Smooth muscle cell of trachea (primary cell): ENCODE measurements at places on chromosomes 4 and X. TPM values are rescaled to one million over a fixed set of nuclear protein-coding genes. Genes with fewer than 3 reads are reported as not detected.

C4orf51 gene
- not detected in 2 replicates for total RNA-seq

STX18 gene
- 23.8 and 37.1 TPM in 2 replicates for total RNA-seq

SMIM31 gene
- not detected in 2 replicates for total RNA-seq

DDIT4L gene
- total RNA-seq, result 6.1 and 6.5 TPM in 2 replicates

FAM9C gene
- total RNA-seq, result under 0.01 TPM in 1 of 2 replicates, not detected in the other

DRP2 gene
- total RNA-seq, result 2.0 and 2.3 TPM in 2 replicates

CXCL9 gene
- not detected in 2 replicates for total RNA-seq

ZFP92 gene
- total RNA-seq, result under 0.01 and 0.33 TPM in 2 replicates

TRPC3 gene
- total RNA-seq, result 0.44 and 0.50 TPM in 2 replicates

SUV39H1 gene
- total RNA-seq, result 2.3 and 8.3 TPM in 2 replicates

IL1RAPL1 gene
- total RNA-seq, result 1.2 and 1.9 TPM in 2 replicates

TAB3 gene
- total RNA-seq, result 11.1 and 11.7 TPM in 2 replicates

OCRL gene
- total RNA-seq, result 17.9 and 19.8 TPM in 2 replicates

RBMXL3 gene
- total RNA-seq, result not detected in 2 replicates

TXK gene
- under 0.01 and 0.17 TPM in 2 replicates for total RNA-seq

TRIML2 gene
- 0.33 TPM in 1 of 2 replicates, not detected in the other for total RNA-seq

PDE6B gene
- total RNA-seq, result 1.5 TPM in 1 of 2 replicates, not detected in the other

SPATA4 gene
- total RNA-seq, result 0.15 and 0.17 TPM in 2 replicates

USP17L18 gene
- not detected in 2 replicates for total RNA-seq

LRCH2 gene
- total RNA-seq, result 6.9 and 11.9 TPM in 2 replicates

SPOCK3 gene
- 0.17 and 0.44 TPM in 2 replicates for total RNA-seq

FABP2 gene
- not detected in 2 replicates for total RNA-seq

AMTN gene
- not detected in 2 replicates for total RNA-seq

FAM9B gene
- total RNA-seq, result not detected in 2 replicates

TEX13D gene
- not detected in 2 replicates for total RNA-seq

F9 gene
- under 0.01 TPM in 1 of 2 replicates, not detected in the other for total RNA-seq

GPRASP1 gene
- total RNA-seq, result 4.2 and 5.6 TPM in 2 replicates

BEND4 gene
- total RNA-seq, result not detected in 2 replicates

SPACA5 gene
- total RNA-seq, result not detected in 2 replicates

SH3RF1 gene
- 18.7 and 21.7 TPM in 2 replicates for total RNA-seq

MAGEC3 gene
- total RNA-seq, result not detected in 2 replicates

CTAG1B gene
- total RNA-seq, result not detected in 2 replicates

REELD1 gene
- total RNA-seq, result not detected in 2 replicates

GLRA3 gene
- under 0.01 TPM in 1 of 2 replicates, not detected in the other for total RNA-seq

MAGEB10 gene
- 0.17 TPM in 1 of 2 replicates, not detected in the other for total RNA-seq

GPR143 gene
- total RNA-seq, result not detected in 2 replicates

MAOB gene
- 2.5 and 7.7 TPM in 2 replicates for total RNA-seq

PAGE2B gene
- not detected in 2 replicates for total RNA-seq

ARX gene
- not detected in 2 replicates for total RNA-seq

EPHA5 gene
- total RNA-seq, result 4.5 and 4.7 TPM in 2 replicates

GPC4 gene
- 0.33 and 0.87 TPM in 2 replicates for total RNA-seq

ITIH6 gene
- not detected in 2 replicates for total RNA-seq

SSX4B gene
- not detected in 2 replicates for total RNA-seq

GAB1 gene
- 12.1 and 12.5 TPM in 2 replicates for total RNA-seq

SUPT20HL2 gene
- total RNA-seq, result not detected in 2 replicates

EGFL6 gene
- total RNA-seq, result under 0.01 TPM in 1 of 2 replicates, not detected in the other

PPEF1 gene
- total RNA-seq, result not detected in 2 replicates

CLDN22 gene
- not detected in 2 replicates for total RNA-seq

PCYT1B gene
- total RNA-seq, result 0.15 and 0.17 TPM in 2 replicates

SH2D1A gene
- total RNA-seq, result not detected in 2 replicates

HMGN5 gene
- 0.17 and 1.6 TPM in 2 replicates for total RNA-seq

KLHL8 gene
- total RNA-seq, result 9.8 and 11.9 TPM in 2 replicates

NEUROG2 gene
- not detected in 2 replicates for total RNA-seq

TMSB15A gene
- 2.0 and 10.2 TPM in 2 replicates for total RNA-seq

OTUD6A gene
- total RNA-seq, result not detected in 2 replicates
